Nucleus accumbens (tissue), 56 donors: ENCODE measurements at places on chromosomes 12 and 14.

DNA sequence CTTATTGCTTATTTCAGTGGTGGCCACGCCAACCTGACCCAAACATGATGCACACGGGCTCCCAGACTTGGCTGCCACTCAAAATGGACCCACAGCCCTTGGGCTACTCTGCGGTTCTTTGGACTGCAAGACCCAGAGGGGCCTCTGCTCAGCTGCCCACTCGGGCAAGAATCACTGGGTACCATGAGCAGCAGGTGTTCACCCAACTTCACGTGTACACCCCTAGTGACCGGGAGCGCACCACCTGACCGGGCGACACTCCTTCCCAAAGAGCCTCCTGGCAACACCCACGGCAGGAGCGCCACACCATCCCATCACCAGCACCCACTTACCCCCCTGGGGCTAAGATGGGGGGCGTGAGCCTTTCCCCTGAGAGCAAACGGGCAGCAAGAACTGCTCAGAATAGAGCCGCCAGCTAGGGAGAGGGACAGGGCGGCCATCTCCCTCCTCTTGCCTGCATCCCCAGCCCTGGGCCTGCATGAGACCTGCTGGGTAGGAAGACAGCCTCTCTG lies 32.0 kb downstream of the CCNK start:
- no peak for DNase-seq

DNA sequence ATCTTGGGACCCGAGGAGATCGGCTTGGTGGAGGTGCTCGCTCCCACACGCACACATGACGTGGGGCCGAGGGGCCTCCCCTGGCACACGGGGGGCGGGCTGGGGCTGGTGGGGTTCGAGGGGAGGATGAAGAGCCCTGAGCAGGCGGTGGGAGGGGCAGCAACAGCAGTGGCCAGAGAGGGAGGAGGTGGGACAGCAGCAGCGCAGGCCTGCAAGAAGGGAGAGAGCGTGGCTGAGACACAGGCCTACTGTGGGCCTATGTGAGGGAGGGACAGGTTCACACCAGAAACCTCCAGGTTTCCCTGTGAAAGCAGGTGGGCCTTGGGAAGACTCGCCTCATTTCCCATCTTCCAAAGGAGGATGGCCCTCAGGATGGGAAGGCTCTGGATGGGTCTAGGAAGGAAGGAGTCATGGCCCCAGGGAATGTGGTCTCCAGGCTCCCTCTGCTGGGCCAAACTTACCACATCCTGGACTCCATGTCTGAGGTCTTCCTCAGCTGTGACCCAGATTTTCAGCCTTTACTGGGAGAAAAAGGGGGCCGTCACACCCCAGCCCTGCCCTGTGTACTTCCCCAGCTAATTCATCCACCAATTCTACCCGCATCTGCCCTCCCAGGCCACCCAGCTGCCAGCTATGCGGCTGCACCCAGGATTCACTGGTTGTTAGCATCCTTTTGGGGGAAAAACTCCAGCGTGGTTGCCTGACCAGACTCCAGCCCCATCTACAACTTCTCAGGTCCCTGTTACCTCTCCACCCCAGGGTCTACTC lies 2.8 kb downstream of the PIANP start:
- no peak for DNase-seq

GRCh38 chr14:90674716-90675115 lies 141.5 kb downstream of the TTC7B start:
- no peak for DNase-seq

GRCh38 chr12:92208613-92209121 lies 63.0 kb upstream of the BTG1 start:
- DNase-seq: no peak

DNA sequence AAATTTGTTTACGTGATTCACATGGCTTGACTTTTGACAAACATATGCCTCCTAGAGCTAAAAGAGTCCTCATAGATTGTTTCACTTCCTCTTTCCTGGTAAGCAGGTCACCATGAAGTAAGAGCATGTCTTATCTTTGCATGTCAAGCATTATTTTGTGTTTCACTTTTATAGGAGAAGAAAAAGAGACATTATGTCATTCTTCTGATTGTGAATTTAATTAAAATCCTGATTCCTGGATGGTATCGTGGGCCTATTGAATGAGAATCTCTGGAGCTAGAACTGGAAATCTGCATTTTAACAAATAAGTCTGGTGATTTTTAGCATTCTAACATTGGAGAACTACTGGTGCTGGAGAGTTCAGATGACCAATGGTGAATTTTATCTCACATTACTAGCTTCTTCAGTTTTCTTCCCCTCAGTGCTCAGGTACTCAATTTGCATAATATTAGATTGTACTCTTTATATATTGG lies 218.6 kb upstream of the ATP2B1 start:
- DNase-seq: no peak

GRCh38 chr12:84085046-84085445 lies 827.6 kb downstream of the SLC6A15 start:
- DNase-seq: no peak

GRCh38 chr12:113083863-113084435 lies 27.4 kb downstream of the DTX1 start:
- DNase-seq: no peak

DNA sequence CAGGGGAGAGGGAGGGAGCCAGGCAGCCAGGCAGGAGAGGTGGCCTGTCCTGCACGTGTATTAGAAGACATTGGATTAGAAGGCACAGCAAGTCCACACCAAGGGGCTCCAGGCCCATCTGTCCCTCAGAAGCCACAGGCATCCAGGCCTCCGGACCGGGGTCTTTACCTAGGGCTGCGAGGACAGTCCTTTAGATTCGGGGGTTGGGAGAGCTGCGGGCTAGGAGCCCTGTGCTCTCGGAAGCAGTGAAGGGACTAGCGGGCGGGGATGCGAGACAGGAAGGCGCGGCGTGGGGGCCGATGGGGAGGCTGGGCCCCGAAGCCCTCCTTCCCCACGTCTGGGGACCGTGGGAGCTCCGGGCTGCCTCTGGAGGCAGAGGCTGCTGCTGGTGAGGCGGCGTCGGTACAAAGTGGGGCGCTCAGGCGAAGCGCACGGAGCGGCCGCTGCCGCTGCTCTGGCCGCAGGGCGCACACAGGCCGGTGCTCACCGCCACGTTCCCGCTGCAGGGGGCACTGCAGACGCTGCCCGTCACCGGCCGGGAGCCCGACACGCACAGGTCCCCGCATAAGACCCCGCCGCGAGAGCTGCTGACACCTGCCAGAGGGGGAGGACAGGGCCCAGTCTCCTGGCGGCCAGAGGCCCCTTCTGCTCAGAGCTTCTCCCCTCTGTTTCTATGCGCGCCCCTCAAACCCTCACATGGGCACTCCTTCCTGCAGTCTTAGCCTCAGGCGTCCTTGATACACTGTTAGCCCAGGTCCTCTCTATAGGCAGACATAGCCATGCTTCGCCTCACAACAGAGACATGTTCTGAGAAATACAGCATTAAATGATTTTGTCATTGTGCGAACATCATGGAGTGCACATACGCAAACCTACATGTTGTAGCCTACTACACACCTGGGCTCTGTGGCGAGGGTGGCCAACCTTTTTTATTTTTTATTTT lies 17.3 kb downstream of the KRT7 start:
- no peak for DNase-seq

- no peak for DNase-seq
Observed at GRCh38 chr14:25406818-25407217, 356.9 kb upstream of the STXBP6 start.

DNA sequence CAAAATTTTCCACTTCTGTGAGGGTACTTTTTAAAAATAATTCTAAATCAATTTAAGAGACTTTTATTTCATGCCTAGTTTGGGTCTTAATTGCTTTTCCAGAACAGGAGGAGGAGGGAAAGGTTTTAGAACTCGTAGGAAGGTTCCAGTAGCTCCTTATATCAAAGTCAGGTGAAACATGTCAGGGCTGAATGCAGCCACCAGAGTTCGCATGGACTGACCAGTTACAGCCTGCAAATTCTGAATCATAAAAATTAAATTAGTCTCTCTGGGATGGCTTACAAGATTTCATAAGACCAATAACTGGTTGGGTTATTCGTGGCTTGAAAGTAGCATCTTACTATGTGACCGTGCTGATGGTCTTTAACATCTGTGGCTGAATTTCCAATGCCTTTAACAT lies 397 bp downstream of the BDKRB1 start:
- no peak for DNase-seq

- no peak for DNase-seq
Observed at GRCh38 chr12:83634726-83635267, 948.1 kb downstream of the TMTC2 start.

DNA sequence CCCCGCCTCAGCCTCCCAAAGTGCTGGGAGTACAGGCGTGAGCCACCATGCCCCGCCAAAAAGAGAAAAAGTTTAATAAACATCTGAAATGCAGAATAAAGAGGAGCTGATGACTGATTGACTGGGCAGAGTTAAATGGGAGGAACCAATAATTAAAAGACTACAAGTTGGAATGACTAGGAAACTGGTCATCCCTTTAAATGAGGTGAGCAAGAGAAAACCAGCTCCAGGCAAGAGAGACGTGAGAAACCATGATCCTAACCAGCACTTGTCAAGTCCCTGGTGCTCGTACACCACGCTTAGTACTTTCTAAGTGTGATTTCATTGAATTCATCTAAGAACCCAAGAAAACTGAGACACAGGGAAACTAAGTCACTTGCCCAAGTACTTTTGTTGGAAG lies 47.9 kb downstream of the MAP1LC3B2 start:
- no peak for DNase-seq

DNA sequence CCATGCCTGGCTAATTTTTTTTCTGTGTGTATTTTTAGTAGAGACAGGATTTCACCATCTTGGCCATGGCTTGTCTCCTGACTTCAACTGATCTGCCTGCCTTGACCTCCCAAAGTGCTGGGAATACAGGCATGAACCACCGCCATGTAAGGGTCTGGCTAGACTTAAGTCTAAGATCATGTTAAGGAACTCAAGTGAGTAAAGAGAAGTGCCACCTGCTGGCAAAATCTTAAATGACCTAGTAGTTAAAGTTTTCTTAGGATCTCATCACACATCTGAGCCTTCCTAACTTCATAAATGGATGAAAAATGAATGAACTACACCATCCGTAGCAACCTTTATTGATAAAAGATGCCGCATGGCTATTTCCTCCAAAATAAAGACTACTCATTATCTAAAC lies 1.7 kb upstream of the C12orf56 start:
- DNase-seq: no peak

DNA sequence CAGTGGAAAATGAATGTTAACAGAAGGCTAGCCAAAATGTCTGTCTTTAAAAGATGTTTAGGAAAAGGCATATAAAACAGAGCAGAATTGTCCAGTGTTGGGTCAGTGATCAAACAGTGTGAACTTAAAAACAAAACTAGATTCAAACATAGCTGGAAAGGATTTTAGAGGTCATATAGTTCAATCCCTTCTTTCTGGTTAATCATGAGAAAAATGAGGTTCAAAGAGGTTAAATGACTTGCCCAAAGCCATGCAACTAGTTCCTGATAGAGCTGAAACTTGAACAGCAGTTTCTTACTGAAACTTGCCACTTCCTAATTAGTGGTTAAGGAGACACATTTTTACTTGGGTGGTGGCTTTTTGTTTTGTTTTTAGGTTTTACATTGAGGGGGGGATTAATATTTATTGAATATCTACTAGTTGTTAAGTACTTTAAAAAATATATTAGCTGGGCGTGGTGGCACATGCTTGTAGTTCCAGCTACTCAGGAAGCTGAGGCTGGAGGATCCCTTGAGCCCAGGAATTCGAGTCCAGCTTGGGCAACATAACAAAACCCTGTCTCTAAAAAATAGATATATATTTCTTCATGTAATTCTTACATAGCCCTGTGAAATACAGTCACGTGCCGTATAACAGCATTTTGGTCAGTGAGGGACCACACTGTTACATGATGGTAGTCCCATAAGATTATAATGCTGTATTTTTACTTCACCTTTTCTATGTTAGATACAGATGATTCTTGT lies 20.4 kb downstream of the ACVR1B start:
- no peak for DNase-seq

GRCh38 chr12:105590571-105590970 lies 260.1 kb downstream of the C12orf75 start:
- DNase-seq: no peak
